Activated T-helper 17 cell treated with anti-CD3 and anti-CD28 coated beads, Interleukin-2, amount 50 U/mL, for 72 hours (primary cell): ENCODE measurements at places on chromosomes 7 and 10. TPM values are rescaled to one million over a fixed set of nuclear protein-coding genes. Genes with fewer than 3 reads are reported as not detected.
A peak's percentile ranks its signal among the peaks of the same experiment; 100 is the strongest.

CYP2C8 gene
- total RNA-seq: 0.17 TPM

- ATAC-seq: peak; percentile 47
Measured at GRCh38 chr7:98881561-98882315, 3.4 kb downstream of the TRRAP start.

GRCh38 chr10:29245476-29245875 lies 43.4 kb upstream of the LYZL1 start:
- ATAC-seq: no peak

- no peak for ATAC-seq
Measured at GRCh38 chr7:47730142-47730541, 148.2 kb upstream of the TNS3 start.
